ACHN (cell line): ENCODE measurements at places on chromosomes 3 and 15.
A peak's percentile ranks its signal among the peaks of the same experiment; 100 is the strongest.

DNA sequence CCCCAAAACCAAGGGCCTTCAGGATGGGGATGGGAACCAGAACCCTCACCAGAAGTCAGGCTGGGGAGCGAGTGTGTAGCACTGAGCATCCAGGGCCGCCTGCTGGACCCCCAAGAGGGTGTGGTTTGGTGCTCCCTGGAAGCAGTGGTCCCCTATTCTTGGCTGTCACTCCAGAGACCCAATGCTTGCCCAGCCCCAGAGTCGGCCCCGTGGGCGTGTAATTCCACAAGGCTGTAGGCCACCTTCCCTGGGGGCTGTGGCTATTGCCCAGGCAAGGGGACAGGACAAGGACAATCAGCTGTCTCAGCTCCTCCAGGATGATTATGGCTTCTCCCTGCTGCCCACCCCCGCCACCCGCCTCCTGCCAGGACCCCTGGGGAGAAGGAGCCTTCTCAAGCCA is 14.5 kb downstream of the IGDCC3 start:
- no peak for DNase-seq

DNA sequence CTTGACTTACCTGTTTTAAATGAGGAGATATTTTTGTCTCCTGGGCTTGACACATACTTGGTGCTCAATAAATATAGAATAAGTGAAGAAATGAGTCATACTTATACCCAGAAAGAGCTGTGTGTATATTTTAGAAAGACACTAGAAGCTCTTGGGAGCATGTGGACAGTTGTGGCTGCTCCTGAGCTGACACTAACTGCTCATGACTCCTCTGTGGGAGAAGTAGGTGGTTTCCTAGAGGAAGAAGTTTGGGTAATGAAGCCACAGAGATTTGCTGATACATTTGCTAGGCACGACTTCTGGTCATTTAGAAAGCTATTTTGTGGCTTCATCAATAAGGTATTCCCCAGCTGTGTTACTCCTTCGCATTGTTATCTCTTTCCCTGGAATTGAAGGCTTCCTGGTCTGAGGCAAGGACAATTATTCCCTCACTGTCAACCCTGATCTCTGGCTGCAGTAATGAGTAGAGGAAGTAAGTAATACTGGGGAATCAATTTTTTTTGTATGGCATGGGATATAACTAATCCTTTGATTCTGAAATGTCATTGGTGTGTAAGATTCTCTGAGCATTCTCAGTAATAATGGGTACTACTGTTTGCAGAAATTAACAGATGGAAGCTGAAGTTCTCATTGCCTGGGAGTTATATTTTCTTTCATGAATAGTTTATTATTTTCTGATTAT is 79.6 kb upstream of the DCBLD2 start:
- peak; percentile 74 for DNase-seq

GRCh38 chr15:76011627-76012551 is at the start of gene NRG4:
TSS of gene NRG4 (minus strand) at chr15:76012424. CDS start at chr15:76011230, 1,194 bp downstream.
- no peak for DNase-seq

DNA sequence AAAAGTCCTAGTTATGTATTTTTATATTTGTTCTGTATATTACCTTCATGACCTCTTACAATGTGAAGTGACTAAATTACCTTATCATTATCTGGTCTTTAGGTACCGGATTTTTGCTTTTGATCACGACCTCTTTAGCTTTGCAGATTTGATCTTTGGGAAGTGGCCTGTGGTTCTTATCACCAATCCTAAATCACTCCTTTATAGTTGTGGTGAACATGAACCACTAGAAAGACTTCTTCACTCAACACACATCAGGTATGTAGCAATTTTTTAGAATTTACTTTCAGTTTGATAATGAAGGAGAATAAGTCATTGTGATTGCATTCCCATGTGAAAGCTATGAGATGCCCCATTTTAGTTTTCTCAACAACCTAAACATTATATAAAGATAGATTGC is 18.3 kb downstream of the TMEM62 start:
- DNase-seq, result no peak

- DNase-seq, result peak; percentile 54
Observed at GRCh38 chr15:40146037-40146436, 14.8 kb upstream of the BUB1B start.

DNA sequence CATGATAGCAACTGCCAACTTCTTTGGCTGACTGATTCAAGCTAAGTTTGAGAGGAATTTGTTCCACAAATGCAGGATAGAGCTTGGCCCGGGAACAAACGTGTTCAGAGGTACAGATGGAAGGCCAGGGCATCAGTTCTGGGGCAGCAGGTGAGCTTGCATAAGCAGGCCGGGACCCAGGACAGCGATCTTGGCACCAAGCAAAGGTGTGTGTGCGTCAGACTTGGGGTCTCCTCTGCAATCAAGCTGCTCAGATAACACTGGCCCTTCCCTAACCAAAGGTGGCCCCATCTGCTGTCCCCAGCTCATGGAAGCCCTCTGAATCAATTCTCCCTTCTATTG is 155.6 kb downstream of the MEGF11 start:
- no peak for DNase-seq

- no peak for DNase-seq
Observed at GRCh38 chr3:187840856-187841255, 95.6 kb upstream of the BCL6 start.

DNA sequence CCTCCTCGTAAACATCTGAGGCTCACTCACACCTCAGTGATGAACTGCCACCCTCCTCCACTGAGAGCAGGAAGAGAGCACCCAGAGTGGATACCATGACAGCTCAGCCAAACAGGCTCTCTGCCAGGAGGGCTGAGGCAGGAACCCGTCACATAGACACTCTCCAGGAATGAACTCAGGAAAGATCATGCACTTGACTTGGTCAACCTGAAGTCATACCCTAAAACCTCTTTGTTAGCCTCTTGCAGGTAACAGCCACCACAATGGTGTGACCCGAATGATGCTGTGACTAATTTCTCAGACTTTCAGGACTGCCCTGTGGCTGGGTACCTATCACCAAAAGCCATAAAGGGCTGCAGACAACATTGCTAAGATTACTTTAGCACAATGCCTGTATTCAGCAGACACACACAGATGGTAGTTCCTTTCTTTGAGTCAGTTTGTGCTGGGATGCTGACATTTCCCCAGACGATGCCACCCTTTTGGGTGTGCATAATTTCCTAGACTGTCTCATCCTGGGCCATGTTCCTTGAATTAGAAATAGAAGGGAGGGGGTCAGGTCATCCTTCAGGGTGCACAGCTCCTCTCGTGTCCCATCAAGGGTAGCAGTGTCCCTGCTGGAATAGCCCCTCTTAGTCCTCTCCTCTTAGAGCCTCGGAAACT is 30.3 kb downstream of the CX3CR1 start:
- no peak for DNase-seq

GRCh38 chr15:49273734-49274318 is 103.8 kb downstream of the GALK2 start:
- DNase-seq, result no peak

GRCh38 chr3:152127058-152127457 is 141.7 kb upstream of the MBNL1 start:
- no peak for DNase-seq

DNA sequence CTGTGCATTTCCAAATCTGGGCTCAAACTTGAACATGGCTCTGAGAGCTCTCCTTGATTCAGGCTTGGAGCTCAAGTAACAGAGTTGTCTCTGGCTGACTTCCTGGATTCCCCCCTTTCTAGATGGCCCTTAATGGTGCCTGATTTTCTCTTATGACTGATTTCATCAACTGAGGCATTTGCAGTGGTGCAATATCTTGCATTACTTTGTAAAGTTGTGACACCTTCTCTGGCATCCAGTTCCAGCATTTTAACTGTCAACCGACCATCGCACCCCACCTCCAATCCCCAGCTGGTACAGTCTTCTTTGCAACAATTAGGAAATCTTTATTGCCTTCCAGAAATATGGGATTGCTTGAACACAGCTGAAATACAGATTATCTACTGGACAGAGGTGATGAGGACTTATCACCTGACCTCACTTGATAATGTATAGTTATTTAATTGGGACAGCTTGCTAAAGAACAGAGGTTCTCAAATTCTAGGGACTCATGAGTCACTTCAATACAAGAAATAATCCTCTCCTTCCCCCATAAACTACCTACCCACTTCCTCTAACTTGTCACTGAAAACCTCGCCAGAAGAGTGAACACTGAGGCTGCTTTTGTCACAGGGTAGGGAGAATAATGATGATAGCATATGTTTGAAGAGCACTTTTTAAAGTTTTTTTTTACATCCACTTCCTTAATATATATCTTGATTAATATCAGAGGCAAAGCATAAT is 41.8 kb downstream of the FILIP1L start:
- DNase-seq, result no peak

DNA sequence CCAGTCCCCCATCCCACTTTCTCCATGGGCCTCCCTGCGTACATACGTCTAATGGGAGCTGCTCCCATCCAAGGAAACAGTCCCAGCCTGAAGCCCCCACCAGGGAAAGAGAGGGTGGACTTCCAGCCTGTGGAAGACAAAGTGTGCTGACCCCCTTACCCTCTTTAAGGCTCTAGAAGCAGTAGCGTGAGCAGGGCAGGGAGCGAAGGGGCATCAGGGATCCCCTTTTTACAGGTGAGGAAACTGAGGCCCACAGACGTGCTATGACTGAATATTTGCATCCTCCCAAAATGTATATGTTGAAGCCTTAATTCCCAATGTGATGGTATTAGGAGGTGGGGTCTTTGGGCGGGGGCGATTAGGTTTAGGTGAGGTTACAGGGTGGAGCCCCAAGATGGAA is 83.4 kb downstream of the TOP2B start:
- no peak for DNase-seq

- no peak for DNase-seq
Observed at GRCh38 chr3:100399341-100400071, 1.4 kb downstream of the TOMM70 start.

- no peak for DNase-seq
Observed at GRCh38 chr3:16721494-16721893, 116.3 kb upstream of the DAZL start.

DNA sequence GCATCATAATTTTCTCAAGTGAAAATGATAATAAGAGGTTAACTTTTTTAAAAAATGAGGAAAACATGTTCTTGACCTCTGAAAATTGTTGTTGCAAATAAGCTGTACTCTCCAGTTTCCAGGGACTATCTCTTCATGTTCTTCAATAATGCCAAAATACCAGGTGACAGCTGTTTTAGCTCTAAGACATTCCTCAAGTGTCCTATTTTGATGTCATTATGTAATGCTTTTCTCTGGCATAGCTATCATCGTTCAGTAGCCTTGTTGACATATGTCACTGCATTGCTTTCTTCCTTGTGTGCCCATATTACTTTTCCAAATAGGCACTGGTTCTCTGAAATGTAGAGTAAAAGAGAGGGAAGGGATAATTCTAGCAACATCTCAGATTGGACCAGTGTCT is 5.7 kb upstream of the FILIP1L start:
- no peak for DNase-seq

GRCh38 chr15:25431836-25432561 is 6.8 kb downstream of the UBE3A start:
- no peak for DNase-seq

- DNase-seq, result no peak
Observed at GRCh38 chr3:171682743-171683142, 127.5 kb downstream of the PLD1 start.

DNA sequence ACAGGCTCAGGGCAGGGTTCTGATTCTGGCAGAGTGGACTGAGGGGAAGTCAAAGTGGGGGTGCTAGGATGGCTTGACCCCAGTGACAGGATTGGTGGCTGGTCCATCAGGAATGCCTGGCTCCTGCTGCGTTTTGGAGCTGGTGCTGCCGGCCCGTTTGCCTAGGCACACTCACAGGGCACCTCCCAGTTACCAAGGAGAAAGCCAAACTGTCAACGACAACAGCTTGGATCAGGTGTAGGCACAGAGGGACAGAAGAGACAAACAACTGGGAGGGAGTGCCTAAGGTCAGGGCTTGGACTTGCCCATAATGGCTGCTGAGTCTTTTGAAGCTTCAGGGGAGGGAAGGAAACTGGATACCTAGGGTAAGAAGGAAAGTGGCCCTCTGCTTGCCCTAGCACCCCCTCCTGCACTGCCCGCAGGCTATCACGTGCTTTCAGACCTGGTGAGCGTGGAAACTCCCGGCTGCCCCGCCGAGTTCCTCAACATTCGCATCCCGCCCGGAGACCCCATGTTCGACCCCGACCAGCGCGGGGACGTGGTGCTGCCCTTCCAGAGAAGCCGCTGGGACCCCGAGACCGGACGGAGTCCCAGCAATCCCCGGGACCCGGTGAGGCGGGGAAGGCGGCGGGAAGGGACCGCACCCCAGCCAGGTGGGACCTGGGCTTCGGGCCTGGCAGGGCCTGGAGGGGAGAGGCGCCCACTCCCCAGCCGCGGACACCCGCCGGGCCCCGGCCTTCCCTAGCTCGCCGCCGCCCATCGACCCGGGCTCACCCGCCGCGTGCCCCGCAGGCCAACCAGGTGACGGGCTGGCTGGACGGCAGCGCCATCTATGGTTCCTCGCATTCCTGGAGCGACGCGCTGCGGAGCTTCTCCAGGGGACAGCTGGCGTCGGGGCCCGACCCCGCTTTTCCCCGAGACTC is 5.1 kb downstream of the DUOX1 start:
- DNase-seq, result no peak

DNA sequence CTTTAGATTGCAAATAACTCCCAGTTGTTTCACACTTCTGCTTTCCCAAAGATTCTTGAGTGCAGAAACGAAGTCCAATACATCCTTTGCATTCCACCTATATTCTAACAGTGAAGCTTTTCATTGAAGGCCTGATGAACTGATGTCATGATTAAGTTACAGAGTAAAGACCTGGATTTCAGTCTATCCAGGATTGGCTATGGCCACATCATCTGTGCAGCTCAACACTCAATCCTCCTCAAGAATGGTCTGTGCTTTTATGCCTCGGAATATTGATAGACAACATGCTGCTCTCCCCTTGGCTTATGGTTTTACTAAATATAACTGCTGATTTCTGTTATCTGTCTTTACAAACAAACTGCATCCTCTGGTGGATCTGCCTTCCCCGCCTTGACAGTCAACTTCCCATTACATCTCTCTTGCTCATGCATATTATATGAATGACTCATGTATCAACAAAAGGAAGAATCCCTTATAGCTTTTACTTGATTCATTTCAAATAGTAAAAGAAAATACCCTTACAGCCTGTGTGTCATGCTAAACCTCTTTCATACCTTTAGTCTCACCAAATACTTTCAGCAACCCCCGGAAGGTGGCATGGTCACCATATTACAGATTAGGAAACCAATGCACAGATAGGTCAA is 59.5 kb downstream of the SCN11A start:
- DNase-seq, result peak; percentile 39

GRCh38 chr15:83057696-83058376 is 9.2 kb downstream of the BTBD1 start:
- no peak for DNase-seq

DNA sequence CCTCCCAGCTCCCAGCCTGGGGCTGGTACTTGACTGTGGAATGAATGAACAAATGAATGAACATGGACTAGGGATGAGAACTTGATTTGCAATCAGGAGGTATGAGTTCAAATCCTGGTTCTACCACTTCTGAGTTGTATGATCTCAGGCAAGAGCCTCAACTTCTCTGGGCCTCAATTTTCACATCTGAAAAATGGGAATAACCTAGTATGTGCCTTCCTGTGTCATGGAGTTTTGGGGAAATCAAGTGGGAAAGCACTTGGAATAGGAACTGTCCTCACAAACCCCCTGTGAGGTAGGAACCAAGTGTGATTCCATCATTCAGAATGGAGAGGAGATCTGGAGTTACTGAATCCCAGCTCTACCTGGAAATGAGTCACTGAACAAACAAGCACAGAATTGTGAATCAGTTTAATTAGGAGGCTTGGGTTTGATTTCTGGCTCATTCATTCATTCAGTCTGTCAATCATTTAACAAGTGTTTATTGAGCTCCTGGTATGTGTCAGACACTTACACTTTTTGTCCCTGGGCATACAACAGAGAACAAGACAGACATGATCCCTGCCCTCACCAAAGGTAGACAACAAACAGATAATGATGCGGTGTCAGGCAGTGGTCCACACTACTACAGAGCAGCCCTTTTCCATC is 29.7 kb downstream of the DNASE1L3 start:
- DNase-seq, result no peak
